ENCODE measurements at places on chromosomes 5 and 9.

- no peak for DNase-seq
These were observed at the start of gene FGD3 for GRCh38 chr9:92947268-92948037. TSS of gene FGD3 (plus strand) at chr9:92947523. CDS start at chr9:92976257, 28,734 bp downstream.

DNA sequence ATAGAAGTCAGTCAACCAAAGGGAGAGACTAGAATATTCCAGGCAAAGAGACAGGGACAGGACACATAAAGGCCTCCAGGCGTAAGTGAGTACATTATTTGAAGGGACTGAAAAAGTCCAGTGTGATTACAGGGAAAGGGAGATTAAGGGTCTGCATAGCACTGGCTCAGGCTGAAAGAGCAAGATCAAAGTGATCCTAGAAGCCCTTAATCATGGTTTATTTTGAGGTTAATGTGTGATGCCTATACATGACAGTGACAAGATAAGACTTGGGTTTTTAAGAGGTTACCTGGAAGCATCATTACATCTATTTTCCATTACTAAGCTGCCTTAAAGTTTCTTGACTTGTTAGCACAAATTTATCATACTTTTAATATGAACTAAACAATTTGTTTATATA lies 25.8 kb downstream of the LMBRD2 start:
- no peak for DNase-seq

GRCh38 chr5:7251132-7251531 lies 144.8 kb upstream of the ADCY2 start:
- DNase-seq, result no peak

DNA sequence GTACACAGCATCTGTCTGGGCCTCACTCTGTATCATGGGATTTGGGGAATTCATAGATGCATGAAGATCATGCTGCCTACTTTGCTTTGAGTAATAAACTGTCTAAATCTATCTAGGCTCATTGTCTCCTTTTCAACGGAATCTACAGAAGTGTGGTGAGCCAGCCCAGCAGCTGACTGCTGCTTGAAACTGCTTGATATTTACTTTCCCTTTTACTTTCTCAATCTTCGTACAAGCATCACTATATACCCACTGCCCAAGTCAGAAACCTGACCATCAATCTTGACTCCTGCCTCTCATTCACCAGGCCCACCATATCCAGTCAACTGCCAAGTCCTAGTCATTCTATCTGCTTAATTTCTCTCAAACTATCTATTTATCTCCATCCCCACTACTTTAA lies 142.9 kb downstream of the NR2F1-AS1 start:
- no peak for DNase-seq
